ENCODE measurements at places on chromosomes 2 and 18. TPM values are rescaled to one million over a fixed set of nuclear protein-coding genes. Genes with fewer than 3 reads are reported as not detected.

LRRFIP1 gene
- total RNA-seq: 256 TPM

EN1 gene
- total RNA-seq: not detected

TMEM198 gene
- 1.9 TPM for total RNA-seq

- DNase-seq: no peak
Measured at GRCh38 chr2:44579115-44579836, 217.5 kb downstream of the CAMKMT start.

- no peak for DNase-seq
Measured at GRCh38 chr2:147440734-147441133, 404.1 kb upstream of the ACVR2A start.

DNA sequence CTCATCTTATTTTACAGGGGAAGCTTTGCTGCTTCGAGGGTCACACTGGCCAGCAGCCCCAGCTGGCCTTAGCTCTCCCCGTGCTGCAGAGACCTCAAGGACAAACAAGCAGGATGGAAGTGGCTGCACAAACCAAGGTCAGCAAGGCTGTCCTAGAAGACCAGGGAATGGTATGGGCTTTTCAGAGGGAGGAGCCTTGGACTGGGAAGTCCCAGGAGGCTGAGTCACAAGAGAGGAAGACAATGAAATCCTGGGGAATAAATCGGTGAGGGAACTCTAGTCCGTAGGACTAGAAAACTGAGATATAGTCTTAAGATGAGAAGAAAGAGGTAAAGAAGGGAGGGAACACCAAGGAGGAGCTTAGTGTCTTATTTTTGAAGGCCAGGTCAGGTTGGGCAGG is 15.7 kb downstream of the CREG2 start:
- no peak for DNase-seq

- no peak for DNase-seq
Measured at GRCh38 chr2:833180-833579, 117.5 kb upstream of the SNTG2 start.

GRCh38 chr2:147554521-147555107 is 290.2 kb upstream of the ACVR2A start:
- DNase-seq: no peak

DNA sequence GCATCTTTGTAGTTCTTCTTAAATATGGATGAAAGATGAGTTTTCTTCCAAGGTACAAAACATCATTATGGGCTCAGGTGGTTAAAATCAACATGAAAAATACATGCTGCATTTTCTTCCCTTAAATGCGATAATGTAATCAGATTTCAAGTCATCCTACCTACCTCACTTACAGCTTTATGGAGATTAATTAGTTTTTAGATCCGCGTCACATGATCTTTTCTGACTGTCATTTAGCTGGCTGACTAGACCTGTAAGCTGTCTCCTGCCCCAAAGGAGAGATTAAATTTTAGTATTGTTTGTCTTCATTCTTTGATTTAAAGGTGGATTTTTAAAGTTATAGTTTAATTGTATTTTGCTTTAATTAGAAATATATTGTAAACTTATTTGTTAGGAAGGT is 678.0 kb upstream of the ZEB2 start:
- DNase-seq: no peak
